ENCODE measurements at places on chromosomes 12 and 14.

DNA sequence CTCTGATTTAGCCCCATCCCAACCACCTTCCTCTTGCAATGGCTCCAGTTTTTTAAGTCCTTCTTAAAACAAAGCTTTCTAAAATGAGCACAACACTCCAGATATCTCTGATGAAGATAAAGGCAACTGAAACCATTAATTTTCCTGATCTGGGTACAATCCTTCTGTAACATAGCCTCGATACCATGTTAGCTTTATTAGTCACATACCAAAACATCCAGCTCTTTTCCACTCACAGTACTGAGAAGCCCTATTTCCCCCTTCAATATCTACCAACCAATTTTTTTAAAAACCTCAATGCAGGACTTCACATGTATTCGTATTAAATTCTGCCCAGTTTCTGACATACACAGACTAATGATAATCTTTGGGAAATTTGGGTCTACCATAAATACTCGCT lies 105.9 kb downstream of the MED13L start:
- DNase-seq, result no peak

- DNase-seq, result no peak
These were observed 14.9 kb downstream of the ABCB9 start for GRCh38 chr12:122951406-122951805.

DNA sequence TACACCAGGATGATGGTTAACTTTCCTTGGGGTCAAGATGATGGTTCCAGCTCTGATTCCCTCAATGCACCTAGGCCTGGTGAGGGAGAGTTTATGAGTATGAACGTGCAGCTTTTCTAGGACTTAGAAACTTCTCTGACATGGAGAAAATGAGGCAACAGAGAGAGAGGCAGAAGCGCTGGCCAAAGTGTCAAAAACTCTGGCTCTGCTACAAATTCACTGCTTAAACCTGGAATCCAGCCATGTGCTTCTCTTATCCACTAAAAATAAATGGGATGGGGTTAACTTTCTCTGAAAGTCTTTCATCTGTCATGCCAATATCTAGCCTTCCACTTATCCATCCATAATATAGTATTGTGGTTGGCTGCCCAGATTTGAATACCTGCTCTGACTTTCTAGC lies 568.7 kb downstream of the MED13L start:
- no peak for DNase-seq

- DNase-seq, result no peak
These were observed 32.2 kb downstream of the SLC8A3 start for GRCh38 chr14:70156592-70156991.

DNA sequence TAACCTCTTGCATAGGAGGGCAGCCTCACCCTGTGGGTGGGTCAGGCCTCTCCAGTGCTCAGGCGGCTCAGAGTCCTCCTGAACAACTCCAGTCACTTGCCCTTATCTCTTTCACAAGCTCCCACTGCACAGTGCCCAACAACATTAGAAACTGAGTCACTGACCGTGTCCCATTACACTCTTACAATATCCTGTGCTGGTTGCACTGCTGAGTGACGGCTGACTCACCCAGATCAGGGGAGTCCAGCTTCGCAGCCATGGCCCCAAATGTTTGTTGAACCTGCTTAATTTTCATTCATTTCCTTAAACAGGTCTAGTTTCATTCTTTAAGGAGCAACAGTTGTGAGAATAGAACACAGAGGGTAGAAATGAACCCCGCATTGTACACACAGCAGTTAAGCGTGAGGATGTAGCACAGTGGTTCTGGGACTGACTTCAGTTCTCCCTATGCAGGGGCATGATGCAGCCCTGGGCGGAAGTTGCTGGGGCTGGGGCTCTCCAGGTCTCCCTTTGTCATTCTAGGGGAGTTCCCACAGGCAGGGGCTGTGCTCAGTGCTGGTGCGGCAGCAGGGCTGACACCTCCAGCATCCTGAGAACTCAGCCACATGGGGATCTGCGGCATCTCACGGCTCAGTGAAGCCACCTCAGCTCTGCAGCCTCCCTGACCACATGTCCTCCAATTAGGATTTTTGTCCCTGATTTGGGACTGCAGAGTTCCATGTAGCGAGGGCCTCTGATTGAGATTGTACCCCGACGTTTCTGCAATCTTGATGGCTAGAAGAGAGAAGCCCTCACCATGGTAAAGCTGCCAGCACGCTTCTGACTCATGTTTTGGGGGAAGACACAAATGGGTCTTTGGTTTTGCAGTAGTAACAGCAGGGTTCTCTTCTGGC lies 16.1 kb downstream of the GPR68 start:
- no peak for DNase-seq
